K562 (cell line): ENCODE measurements at places on chromosomes 13 and 19. TPM values are rescaled to one million over a fixed set of nuclear protein-coding genes. Genes with fewer than 3 reads are reported as not detected.

DNA sequence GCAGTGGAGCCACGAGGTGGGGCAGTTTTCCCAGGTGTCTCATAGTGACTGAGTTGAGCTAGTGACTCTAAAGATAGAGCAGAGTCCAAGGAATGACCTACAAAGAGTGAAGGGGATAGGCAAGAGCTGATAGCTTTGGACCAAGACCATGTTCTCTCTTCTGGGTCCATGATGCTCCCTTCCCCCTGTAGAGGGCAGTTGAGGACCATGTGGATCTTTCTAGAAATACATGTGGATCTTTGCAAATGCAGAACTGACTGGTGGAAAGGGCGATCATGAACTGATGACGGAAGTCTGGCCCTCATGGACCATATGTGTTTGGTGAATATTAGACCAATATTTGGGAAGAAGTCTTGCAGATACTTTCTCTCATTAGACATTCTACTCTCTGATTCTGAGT is 6.9 kb downstream of the PSG1 start:
- H3K4me1 ChIP-seq = no peaks in the 10 kb centered on the region
- DNase-seq = no peak
- no peaks in the 10 kb centered on the region for H3K36me3 ChIP-seq
- no peak overlapping the region for H3K27ac ChIP-seq

DNA sequence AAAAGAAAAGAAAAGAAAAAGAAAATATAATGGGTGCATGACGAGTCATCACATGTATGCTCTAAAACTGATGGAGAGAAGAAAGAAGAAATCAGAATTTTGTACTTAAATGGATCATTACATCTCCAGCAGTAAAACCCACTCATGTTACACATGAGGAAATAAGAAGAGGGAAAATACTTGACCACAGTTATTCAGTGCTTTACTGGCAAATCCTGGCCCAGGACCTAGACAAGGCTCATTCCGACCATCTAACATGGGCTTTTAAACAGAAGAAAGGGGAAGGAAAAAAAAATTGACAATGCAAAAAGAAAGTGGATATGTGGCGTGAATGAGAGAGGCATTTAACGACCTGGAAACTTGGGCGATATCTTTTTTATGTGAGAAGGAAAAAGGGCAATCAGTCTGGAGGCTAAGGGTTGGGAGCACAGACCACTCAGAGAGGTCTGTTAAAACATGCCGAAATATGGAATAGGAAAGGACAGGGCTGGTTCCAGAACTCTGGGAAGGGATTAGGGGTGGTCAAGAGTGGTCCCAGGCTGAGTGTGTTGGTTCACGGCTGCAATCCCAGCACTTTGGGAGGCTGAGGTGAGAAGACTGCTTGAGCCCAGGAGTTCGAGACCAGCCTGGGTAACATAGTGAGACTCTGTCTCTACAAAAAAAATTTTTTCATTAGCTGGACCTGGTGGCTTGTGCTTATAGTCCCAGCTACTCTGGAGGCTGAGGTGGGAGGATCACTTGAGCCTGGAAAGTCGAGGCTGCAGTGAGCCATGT is 1.6 kb downstream of the SIGLECL1 start:
- no peaks in the 10 kb centered on the region for H3K36me3 ChIP-seq
- no peak overlapping the region for H3K27ac ChIP-seq
- DNase-seq = no peak
- no peaks in the 10 kb centered on the region for H3K27me3 ChIP-seq
- no peak overlapping the region for H3K4me3 ChIP-seq

DNA sequence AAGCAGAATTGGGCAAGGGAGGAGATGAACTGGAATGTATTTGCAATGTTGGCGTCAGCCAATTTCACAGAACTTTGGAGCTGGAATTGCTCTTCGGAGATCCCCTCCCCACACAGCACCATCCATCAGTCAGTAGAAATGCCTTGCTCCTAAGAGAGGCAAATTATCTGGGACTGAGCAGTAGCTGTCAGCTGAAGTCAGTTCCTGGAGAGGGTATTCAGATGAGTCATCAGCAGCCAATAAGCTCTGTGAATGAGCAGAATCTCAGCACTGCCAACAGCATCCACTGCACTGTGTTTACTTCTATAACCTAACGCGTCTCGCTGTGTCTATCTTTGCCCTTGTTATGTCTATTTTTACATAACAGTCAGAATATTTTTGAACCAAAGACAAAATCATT is 213.7 kb downstream of the SLITRK5 start:
- H3K27me3 ChIP-seq = no peaks in the 10 kb centered on the region
- no peaks in the 10 kb centered on the region for H3K4me1 ChIP-seq
- no peaks in the 10 kb centered on the region for H3K36me3 ChIP-seq
- DNase-seq = no peak

Gene KLK8
- total RNA-seq = 1.4 TPM in 2 replicates

DNA sequence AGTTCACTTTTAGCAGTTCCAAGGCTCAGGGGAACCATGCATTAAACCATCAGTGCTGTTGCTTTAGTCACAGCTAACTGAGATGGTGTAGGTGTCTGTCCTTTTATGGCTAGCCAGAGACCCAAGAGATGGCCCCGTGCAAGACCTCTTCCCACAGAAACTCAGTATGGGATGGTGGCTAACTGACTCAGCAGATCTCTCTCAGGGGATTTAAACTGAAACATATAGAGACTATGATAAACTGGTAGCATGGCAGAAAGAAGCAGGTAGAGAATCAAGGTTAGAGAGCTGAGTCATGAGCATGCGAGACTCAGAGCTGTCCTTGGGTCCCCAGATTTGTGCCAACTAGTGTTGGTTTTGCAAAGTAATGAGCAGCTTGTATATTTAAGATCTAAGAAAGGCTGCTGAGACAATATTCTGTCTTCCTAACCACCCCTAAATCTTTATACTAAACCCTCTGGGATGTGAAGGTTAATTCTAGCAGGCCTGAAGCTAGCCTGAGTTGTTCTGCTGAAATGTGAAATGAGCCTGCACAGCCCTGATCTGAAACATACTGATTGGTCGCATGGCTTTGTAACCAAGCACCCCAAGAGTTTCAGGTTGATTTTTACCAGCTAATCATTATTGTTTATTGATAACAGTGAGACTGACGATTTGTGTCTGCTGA is 6.5 kb upstream of the SCEL start:
- no peak overlapping the region for H3K27ac ChIP-seq
- no peaks in the 10 kb centered on the region for H3K4me1 ChIP-seq
- no peak for DNase-seq
- H3K27me3 ChIP-seq = no peaks in the 10 kb centered on the region
- no peaks in the 10 kb centered on the region for H3K36me3 ChIP-seq

GRCh38 chr19:30519607-30520205 is 147.5 kb downstream of the ZNF536 start:
- DNase-seq = no peak
- no peaks in the 10 kb centered on the region; the same call in 2 of the 3 replicates for H3K27me3 ChIP-seq
- H3K4me3 ChIP-seq = no peak overlapping the region
- H3K27ac ChIP-seq = no peak overlapping the region
- no peaks in the 10 kb centered on the region for H3K4me1 ChIP-seq

DNA sequence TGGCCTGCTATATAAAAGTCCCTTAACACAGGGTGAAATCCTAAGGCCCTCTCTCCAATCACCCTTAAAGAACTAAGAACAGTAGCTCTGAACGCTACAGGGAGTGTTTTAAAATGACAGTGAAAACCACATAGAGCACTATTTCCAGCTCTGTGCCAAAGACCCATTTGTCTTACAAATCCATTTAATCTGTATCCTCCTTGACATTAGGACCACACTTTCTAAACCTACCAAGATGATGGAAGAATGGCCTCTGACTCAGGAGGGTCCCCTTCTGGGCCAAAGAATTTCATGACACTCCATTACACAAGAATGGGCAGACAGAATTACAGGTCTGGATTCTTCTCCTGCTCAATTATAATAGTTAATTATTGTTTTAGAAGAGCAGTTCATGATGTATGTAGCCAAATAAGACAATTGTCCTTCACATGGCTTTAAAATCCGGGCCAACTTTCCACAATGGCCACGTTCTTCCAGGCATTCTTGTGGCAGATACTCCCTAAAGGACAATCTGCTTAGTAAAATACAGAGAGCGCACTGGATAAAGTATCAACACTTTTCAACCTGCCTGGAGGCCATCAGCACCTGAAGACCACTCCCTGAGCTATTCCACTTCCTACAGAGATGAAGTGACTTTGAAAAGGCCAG is 61.0 kb downstream of the STK24 start:
- H3K27me3 ChIP-seq = no peaks in the 10 kb centered on the region
- H3K4me3 ChIP-seq = no peak overlapping the region
- peaks cover 22% of the 10 kb centered on the region; the same call in 2 of the 3 replicates for H3K4me1 ChIP-seq
- no peak for DNase-seq

GRCh38 chr13:66577358-66577757 is 652.8 kb downstream of the PCDH9 start:
- no peaks in the 10 kb centered on the region for H3K4me1 ChIP-seq
- no peaks in the 10 kb centered on the region for H3K27me3 ChIP-seq
- no peaks in the 10 kb centered on the region for H3K36me3 ChIP-seq
- H3K27ac ChIP-seq = no peak overlapping the region

Gene SIGLEC10
- 0.58 and 0.95 TPM in 2 replicates for total RNA-seq

Gene TSC22D1
- 8.5 and 9.6 TPM in 2 replicates for total RNA-seq

GRCh38 chr13:101612735-101613134 is 160.3 kb downstream of the ITGBL1 start:
- no peak overlapping the region for H3K4me3 ChIP-seq
- no peak overlapping the region for H3K27ac ChIP-seq
- no peak for DNase-seq
- H3K27me3 ChIP-seq = no peaks in the 10 kb centered on the region
- H3K36me3 ChIP-seq = no peaks in the 10 kb centered on the region

Gene ATP13A1
- total RNA-seq = 68.0 and 83.8 TPM in 2 replicates

DNA sequence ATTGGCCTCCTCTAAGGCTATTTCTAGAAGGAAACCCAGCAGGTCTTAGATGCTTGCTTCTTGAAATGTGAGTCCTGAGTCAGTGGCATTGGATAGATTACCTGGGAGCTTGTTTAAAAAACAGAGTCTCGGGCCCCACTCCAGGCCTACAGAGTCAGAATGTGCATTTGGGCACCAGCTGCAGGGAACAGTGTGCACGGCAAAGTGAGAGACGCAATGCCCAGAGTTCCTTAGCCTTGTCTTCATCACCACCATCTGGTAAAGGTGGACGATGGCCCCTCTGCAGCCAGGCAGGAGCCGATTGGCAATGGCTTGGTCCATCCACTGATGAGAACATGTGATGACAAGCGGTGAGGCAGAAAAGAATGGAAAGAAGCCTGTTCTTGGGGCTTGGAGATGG is 102.1 kb upstream of the TSC22D1 start:
- no peaks in the 10 kb centered on the region for H3K27me3 ChIP-seq
- H3K4me3 ChIP-seq = no peak overlapping the region
- DNase-seq = no peak
- no peaks in the 10 kb centered on the region for H3K36me3 ChIP-seq
- H3K27ac ChIP-seq = no peak overlapping the region
- H3K4me1 ChIP-seq = no peaks in the 10 kb centered on the region; the same call in 1 of the 2 replicates

Gene LHB
- not detected in 2 replicates for total RNA-seq

DNA sequence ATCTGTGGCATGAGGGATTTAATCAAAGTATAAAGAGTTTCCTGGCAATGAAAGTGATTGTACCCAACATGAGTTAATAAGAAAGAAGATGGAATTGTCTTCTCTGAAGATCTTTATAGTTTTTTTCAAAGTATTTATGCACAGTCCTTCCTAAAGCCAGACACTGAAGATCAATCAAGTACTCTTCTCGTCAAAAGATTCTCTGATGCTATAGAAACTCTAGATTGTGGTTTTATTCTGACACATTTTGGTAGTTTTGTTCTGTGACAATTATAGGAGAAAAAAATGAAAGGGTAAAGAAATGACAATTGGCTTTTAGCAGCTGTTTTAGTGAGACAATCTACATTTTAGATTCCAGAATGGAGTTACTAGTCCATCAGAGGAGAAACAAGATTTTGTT is 10.4 kb upstream of the ENOX1 start:
- no peak for DNase-seq
- no peaks in the 10 kb centered on the region for H3K27me3 ChIP-seq
- H3K36me3 ChIP-seq = no peaks in the 10 kb centered on the region
- H3K4me1 ChIP-seq = no peaks in the 10 kb centered on the region
- H3K4me3 ChIP-seq = no peak overlapping the region

DNA sequence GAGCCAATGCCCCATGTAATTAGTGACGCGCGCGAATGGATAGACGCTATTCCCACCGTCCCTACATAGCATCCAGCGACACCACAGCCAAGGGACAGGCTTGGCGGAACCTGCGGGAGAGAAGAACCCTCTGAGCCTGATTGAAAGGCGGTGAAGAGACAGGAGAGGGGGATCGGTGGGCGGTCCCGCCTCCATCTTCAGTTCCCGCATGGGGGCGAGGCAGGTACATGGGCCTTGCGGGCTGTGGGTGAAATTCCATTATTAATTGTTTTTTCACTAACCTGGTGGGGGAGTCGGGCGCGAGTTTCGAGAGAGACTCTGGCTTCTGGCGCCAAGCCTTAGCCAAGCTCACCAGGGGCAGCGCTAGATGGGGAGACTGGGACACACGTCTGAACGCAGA is 8.4 kb upstream of the TEX101 start:
- DNase-seq = no peak
- no peaks in the 10 kb centered on the region for H3K36me3 ChIP-seq
- no peak overlapping the region for H3K4me3 ChIP-seq
- peaks cover 22% of the 10 kb centered on the region; the same call in 2 of the 3 replicates for H3K27me3 ChIP-seq
- H3K27ac ChIP-seq = no peak overlapping the region

Gene PTGER1
- total RNA-seq = 0.29 and 0.35 TPM in 2 replicates

DNA sequence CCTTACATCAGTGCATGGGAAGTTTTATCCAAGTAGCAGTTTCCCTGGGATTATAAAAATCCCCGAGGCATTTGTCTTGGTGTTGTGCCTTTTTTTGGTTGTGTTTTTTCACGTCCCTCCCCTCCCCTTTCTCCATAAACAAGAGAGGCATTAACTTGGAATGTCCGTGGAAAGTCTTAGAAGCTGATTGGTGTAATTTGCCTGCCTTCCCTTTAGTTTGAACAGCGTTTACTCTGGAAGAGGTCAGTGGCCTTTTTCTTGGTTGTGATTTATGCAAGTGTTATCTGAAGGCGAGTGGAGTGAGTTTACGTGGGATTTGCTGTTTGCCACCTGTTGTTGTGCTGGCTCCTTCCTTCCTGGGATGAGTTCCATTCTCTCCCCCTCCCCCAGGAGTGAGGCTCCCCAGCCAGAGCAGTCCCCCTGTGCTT is 7.2 kb downstream of the ACTN4 start:
- H3K4me1 ChIP-seq = peaks cover 57% of the 10 kb centered on the region
- DNase-seq = no peak
- H3K4me3 ChIP-seq = no peak overlapping the region
- no peaks in the 10 kb centered on the region for H3K27me3 ChIP-seq
- peaks cover 70% of the 10 kb centered on the region for H3K36me3 ChIP-seq

- no peaks in the 10 kb centered on the region for H3K4me1 ChIP-seq
- no peak for DNase-seq
- H3K27ac ChIP-seq = no peak overlapping the region
- H3K27me3 ChIP-seq = peaks cover 81% of the 10 kb centered on the region
- H3K36me3 ChIP-seq = no peaks in the 10 kb centered on the region
Measured at GRCh38 chr13:112619730-112620631, 32.0 kb upstream of the TUBGCP3 start.

- no peaks in the 10 kb centered on the region for H3K27me3 ChIP-seq
- H3K4me1 ChIP-seq = no peaks in the 10 kb centered on the region
- H3K4me3 ChIP-seq = no peak overlapping the region
- no peak overlapping the region for H3K27ac ChIP-seq
- no peaks in the 10 kb centered on the region for H3K36me3 ChIP-seq
Measured at GRCh38 chr13:97945792-97946419, 7.6 kb upstream of the IPO5 start.

Gene RAB3D
- 3.3 and 4.5 TPM in 2 replicates for total RNA-seq

GRCh38 chr19:19217099-19217498 is 5.3 kb downstream of the NCAN start:
- no peak overlapping the region for H3K27ac ChIP-seq
- no peak overlapping the region for H3K4me3 ChIP-seq
- DNase-seq = peak; percentile 65

Gene LMTK3
- 10.2 and 12.3 TPM in 2 replicates for total RNA-seq

GRCh38 chr19:58543826-58544590 is at the start of gene TRIM28:
Gene TRIM28, plus strand, starts transcription at chr19:58544064. Its CDS starts 694 bp downstream, at chr19:58544758.
- H3K4me1 ChIP-seq = peaks cover 13% of the 10 kb centered on the region; the same call in 2 of the 3 replicates
- peaks cover 42% of the 10 kb centered on the region for H3K36me3 ChIP-seq
- peak; percentile 97 for DNase-seq
- H3K27me3 ChIP-seq = no peaks in the 10 kb centered on the region
- peak within 1 kb of the TSS; percentile 88 for H3K27ac ChIP-seq
